AG10803 (cell line): ENCODE measurements at places on chromosomes 7 and 10.

- DNase-seq: peak; percentile 96
Measured at GRCh38 chr7:142461437-142461836, 203.6 kb upstream of the PRSS58 start.

- no peak for DNase-seq
Measured at GRCh38 chr7:158395780-158396278, 191.8 kb downstream of the PTPRN2 start.

DNA sequence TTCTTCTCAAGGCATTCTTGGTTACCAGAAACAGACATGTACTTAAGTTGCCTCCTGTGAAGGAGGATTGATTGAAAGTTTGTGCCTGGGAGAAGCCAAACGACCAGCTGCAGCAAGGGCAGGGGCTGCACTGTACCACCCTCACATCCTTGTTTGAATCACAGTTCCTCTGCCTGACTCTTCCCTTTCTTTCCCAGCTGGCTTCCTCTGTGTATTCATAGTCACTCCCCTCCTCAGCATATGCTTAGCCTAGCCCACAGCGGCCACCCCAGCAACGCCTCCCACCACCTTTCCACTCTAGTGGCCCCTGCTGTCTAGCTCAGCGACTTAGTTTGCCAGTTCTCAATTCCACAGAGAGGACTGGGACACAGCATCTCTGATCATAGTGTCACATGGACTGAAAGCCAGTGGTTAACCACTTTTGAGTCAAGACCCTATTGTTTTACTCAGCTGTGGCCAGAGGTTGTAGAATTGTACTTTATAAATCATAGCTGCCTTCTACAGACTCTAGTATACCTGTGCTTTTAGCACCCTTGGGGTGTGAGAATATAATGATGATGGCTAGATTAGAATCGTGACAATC lies 643.0 kb downstream of the SUGCT start:
- DNase-seq: no peak

DNA sequence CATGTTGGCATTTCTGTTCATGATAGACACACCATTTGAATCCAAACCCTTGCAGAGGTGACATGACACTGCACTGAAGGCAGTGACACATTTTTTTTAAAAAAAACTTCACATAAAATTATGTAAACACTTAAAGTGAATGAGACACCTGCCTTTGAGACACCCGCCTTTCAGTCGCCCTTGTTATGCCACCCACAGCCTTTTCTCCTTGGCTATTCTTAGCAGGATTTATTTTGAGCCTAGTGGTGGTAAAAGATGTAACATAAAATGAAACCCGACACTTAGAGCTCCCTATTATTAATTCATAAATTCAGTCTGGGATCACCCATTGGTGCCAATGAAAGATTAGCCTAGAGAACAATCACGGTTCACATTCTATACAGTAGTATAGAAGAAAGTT lies 161.3 kb downstream of the DYNC1I1 start:
- no peak for DNase-seq

GRCh38 chr10:488081-488932 lies 201.2 kb downstream of the DIP2C start:
- no peak for DNase-seq

GRCh38 chr7:112092709-112093395 lies 113.3 kb downstream of the DOCK4 start:
- DNase-seq: no peak

DNA sequence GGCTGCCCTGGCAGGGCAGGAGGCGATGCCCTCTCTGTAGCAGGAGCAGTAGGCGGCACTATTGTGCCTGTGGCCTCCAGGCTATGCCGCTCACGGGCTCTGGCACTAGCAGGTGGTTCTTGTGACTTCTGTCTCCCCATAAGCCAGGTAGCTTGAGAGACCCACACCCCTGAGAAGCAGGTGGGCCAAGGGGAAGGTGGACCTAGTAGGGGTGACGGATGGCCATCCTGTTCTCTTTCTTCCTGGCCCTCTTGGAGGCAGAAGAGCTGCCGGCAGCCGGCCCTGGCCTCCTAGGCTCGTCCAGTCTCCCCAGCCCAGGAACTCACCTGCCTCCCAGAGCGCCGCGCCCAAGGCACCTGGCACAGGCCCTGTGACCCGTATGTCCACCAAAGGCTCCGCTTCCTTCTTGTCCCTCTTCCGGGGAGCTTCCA lies 15.4 kb downstream of the MMRN2 start:
- DNase-seq: no peak

DNA sequence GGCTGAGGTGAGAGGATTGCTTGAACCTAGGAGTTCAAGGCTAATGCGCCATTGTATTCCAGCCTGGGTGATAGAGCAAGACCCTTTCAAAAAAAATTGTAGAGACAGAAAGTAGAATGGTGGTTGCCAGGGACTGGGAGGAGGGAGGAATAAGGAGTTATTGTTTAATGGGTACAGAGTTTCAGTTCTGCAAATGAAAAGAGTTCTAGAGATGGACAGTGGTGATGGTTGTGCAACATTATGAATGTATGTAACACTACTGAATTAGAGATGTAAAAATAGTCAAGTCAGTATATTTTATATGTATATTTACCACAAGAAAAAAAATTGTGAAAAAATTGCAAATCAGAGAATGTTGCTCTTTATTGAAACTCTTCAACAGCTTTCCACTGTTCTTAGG lies 266.5 kb upstream of the NPY start:
- DNase-seq: no peak
